Thymus (tissue), 14 donors: ENCODE measurements at places on chromosomes 5 and 9. TPM values are rescaled to one million over a fixed set of nuclear protein-coding genes. Genes with fewer than 3 reads are reported as not detected.

The PPP3R2 gene
- not detected for total RNA-seq

The UBE2QL1 gene
- total RNA-seq: 0.42 TPM

The IFNA14 gene
- total RNA-seq: not detected

DNA sequence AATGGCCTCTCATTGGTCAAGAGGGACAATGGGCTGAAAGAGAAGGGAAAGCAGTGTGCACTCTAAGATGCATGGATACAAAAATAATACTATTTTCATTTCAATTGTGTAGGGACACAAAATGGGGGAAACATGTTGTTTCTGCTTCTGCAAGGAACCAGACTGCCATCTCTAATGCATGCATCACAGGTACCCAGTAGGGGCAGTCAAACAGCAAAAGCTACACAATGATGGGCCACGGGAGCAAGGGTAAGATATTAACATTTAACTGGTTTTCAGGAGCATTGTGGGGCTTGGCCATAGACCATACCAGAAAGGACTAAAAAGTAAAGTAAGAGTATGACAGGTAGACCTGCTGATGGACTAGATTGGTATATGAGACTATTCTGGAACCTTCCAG, 535.8 kb downstream of the SPATA31D1 start:
- DNase-seq: no peak

GRCh38 chr5:171549274-171549673, 129.8 kb downstream of the FGF18 start:
- no peak for DNase-seq

DNA sequence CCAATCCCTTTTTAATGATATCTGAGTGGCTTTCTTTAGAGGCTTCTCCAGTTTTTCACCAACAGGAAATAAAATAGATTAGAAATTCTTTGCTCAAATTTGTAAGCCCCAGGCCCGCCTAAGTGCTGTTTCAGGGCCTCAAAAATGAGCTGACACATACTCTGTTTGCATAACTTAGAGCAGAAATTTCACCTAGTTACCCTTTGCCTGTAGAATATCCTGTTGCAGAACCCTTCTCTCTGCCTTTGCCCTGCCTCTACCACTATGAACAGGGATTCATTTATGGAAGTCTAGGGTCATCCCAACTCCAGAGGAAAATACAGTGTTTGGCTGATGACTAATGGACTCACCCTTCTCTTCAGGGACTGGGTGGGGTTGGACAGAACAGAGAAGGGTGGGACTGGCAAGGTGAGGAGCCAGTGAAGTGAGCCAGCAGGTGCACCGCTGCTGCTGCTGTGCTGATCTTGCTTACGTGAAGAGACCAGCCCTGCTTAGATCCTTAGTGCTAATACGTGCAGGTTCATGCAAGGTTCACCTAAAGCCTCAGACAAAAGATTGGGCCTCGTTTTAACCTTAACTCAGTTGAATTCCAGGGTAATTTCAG, 22.8 kb downstream of the OSTF1 start:
- DNase-seq: no peak

- DNase-seq: no peak
Observed at GRCh38 chr5:65981969-65982619, 55.7 kb downstream of the ERBIN start.

GRCh38 chr5:35202319-35203111, 27.8 kb downstream of the PRLR start:
- DNase-seq: peak; percentile 14

DNA sequence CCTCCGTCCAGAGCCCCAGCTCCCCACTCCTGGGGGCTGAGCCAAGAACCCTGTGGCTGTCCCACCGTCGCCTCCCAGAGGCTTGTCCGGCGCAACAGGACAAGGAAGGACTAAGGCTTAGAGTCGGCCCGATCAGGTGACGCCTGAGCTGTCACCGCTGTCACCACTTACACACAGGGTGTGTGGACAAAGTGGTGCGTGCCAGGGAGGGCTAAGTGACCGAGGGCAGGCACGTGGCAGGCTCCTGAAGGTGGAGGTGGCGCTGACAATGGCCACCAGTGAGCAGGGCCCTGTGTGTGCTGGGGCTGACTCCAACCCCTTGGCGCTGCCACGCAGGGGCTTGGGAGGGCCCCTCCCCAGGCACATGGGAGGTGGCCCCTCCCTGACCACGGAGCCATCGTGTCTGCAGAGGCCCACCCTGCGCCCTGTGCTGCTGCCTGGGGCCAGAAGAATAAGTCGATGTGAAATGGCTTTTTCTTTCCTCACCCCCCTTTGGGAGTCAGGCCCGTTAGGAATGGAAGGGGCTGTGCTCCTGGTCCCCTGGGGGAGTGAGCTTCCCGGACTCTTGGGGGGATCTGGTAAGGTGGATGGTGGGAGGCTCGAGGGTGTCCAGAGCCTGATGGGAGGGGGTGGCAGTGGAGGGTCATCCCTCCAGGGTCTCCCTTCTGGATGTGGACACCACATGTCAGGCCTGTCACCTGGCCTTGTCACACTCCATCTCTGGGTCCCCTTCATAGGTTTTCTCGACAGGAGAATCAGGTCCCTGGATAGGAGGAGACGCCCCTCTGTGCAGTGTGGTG, 2.6 kb upstream of the GPSM1 start:
- no peak for DNase-seq

DNA sequence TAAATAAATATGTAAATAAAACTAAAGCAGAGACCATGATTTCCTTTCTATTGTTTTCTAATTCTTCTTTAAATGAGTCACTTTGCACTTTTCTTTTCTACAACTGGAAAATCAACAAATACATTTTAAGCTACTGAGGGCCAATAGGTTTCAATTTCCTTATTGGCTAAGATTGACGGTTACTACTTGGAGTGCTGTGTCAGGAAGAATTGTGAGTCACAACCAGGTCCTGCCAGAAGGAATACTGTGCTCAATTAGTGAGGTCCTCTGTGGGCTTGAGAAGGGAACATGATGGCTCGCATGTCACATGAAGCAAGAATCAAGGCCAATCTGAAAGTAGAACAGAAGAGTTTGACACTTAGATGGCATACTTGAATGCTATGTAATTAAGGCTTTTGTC, 110.8 kb downstream of the HMHB1 start:
- DNase-seq: no peak

- no peak for DNase-seq
Observed at GRCh38 chr9:82581935-82582334, 481.0 kb downstream of the RASEF start.
